ENCODE measurements at places on chromosomes 2 and 18.

GRCh38 chr18:77076111-77076510 lies 56.5 kb downstream of the MBP start:
- DNase-seq = no peak

GRCh38 chr2:18104595-18105224 lies 226.2 kb downstream of the KCNS3 start:
- no peak for DNase-seq

GRCh38 chr2:15047184-15047583 lies 414.7 kb downstream of the LRATD1 start:
- DNase-seq = no peak

DNA sequence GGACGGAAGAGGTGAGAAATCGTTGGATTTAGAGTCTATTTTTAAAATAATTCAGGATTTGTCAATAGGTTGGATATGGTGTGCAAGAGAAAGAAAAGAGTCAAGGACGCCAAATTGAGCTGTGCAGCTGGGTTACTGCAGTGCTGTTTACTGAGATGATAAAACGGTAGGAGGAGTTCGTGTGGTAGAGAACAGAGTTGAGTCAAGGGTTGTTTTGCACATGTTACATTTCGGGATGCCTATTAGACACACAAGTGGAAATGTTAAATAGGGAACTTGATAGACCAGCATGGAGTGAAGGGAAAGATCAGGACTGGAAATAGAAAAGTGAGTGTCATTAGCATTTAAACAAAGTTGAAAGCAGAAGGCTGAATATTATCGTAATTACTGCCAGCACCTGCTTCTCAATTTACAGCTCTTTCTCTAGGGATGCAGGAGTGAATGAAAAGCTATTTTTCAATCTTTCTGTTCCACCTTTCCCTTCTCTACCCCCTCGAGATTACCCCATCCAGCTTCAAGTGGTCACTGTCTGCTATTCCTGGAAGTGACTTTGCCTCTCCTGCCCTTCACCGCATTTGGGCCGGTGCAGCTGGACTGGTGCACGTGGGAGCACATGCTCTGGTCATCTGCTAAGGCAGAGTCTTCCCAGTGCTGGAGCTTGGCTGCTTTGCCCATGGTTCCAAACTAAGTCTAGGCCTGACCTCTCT lies 30.3 kb downstream of the GPR75 start:
- DNase-seq = no peak

- DNase-seq = peak; percentile 3
Measured at GRCh38 chr2:43676322-43677050, at the start of gene C1GALT1C1L. TSS of gene C1GALT1C1L (minus strand) at chr2:43676429. CDS start at chr2:43676322, 107 bp downstream.

- DNase-seq = no peak
Measured at GRCh38 chr2:188787021-188787657, 187.0 kb upstream of the COL3A1 start.
